ENCODE measurements at places on chromosomes 4 and X.

- DNase-seq = no peak
Observed at GRCh38 chr4:112322866-112323265, 25.7 kb downstream of the ALPK1 start.

DNA sequence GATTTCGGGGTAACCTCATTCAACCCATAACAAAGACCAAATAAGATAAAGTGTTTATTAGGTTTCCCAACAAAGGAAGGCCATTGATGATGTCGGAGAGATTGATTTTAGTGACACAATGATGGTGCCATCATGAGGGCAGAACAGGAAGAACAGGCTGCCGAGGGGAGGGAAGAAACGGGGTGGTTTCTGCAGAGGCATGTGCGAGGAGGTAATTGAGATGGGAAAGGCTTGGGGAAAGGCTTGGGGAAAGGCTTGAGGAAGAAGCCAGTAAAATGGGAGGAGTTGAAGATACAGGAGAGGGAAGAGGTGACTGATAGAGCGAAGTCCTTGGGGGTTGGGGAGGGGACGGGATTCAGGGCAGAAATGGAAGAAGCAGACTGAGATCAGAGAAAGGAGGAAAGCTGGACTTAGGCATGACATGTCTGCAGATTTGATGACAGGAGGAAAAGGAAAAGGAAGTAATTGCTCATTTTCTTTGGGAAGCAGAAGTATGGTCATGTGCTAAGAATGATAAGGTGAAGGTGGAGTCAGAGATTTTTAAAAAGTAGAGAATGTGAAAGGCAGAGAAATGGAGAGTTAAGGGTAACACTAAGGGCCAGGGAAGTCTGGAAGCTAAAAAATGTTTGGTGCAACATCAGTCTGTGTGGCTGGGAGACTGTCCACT lies 6.0 kb downstream of the HPSE start:
- DNase-seq = no peak

DNA sequence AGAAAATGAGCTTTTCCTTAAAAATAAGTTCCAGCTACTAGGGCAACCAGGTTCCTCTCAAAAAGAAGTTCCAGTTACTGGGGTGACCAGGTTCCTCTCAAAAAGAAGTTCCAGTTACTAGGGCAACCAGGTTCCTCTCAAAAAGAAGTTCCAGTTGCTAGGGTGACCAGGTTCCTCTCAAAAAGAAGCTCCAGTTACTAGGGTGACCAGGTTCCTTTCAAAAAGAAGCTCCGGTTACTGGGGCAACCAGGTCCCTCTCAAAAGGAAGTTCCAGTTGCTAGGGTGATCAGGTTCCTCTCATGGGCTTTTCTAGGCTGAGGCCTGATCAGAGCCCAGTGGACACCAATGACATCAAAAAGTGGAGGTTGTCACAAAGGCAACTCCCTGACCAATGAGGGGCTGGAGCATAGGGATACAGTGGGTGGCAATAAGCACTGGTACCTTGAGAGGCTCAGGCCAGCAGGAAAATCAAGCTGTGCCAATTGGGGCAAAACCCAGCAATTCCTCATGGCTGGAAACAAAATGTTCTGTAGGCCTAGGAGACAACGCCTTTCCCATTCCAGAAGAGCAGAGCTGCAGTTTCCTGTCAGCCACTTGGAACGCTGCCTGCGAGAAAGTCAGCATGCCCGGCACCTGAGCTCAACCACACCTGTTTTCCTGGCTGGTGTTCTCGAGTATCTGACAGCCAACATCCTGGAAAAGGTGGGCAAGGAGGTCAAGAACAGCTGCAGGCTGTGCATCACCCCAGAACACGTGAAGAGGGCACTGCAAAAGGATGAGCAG lies 12.3 kb upstream of the SYTL5 start:
- no peak for DNase-seq

- no peak for DNase-seq
Observed at GRCh38 chr4:150591904-150592303, 10.0 kb downstream of the MAB21L2 start.

GRCh38 chr4:117577686-117578311 lies 456.5 kb upstream of the NDST3 start:
- no peak for DNase-seq

- no peak for DNase-seq
Observed at GRCh38 chr4:37220685-37221084, 23.9 kb upstream of the NWD2 start.

DNA sequence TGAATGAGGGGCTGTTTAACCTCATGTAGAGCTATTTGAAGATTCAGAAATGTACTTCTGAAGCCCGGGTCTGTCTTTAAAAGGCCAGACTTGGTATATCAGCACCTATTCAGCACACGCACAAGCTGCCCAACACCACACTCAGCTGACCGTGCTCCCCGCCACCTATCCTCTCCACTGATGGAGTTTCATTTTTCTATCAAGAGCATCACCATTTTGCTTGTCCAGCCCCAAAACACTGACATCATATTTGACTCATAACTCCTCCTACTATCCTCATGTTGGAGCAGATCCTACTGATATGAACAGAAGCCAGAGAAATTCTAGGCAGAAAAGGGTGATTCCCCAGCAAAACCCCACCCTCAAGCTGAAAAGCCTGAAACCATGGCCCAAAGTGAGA lies 100.3 kb downstream of the SORBS2 start:
- DNase-seq = no peak

DNA sequence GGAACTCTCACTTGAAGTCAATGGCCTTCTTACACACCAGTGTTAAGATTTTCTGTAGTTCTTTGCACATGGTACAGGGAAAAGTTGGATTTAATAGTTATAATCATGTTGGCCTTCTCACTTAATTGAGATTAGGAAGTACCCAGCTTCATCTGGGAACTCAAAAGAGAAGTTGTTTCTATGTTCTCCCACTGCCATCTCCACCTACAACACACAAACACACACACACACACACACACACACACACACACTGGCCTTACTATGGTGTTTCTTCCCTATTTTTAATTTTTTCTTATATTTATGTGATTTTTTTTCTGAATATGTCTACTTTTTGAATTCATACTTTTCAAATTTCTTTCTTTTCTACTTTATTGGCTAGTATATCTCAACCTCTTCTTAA lies 10.0 kb upstream of the CHIC2 start:
- DNase-seq = no peak

GRCh38 chr4:9703391-9703790 lies 78.0 kb upstream of the DRD5 start:
- peak; percentile 81 for DNase-seq

GRCh38 chr4:61786211-61786610 lies 586.1 kb downstream of the ADGRL3 start:
- DNase-seq = no peak

DNA sequence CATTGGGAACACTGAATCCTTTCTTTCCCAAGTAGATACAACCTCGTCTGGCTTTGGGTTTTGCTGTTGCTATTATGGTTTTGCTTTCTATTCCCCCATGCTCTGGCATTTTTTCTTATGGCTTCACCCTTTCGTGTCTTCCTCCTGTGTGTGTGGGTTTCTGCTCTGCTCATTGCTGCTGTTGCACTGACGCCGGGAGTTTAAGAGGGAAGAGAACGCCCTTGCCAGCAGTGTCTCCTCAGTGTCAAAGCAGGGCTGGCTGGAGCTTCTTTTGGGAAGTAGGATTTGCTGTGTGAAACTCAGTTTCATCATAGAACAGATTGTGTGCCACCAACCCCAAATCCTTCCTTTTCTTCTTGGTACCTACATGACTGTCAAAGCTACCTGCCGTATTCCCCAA lies 63.7 kb downstream of the CLDN22 start:
- DNase-seq = no peak

DNA sequence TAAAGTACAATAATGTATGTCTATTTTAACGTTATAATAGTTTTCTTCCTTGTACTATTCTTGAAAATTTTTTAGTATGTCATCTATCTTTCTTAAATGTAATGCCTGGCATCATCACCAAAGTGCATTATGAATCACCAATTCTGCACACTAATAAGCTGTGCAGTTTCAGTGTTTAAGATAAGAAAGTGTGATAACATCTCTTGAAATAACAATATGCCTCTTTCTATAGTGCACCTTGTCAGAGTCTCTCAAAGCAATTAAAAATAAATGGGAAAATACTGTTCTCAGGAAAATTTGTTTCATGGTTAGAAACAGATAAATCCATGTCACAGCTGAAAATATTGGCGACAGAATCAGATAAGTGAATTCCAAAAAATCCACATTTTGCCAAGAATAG lies 457.4 kb upstream of the PCDH10 start:
- no peak for DNase-seq

- DNase-seq = no peak
Observed at GRCh38 chrX:18888281-18888680, 95.6 kb downstream of the PHKA2 start.

DNA sequence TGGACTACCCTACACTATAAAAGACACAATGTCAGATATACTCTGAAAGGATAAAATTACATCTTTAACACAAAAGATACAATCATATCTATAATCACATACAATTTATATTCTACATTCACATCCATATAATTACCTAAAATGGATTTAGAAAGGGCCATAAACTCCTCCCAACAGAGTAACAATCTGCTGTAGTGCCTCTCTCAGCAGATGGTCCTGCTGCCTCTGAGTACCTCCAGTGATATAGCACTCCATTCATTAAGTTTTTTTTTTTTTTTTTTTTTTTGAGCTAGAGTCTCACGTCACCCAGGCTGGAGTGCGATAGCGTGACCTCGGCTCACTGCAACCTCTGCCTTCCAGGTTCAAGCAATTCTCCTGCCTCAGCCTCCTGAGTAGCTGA lies 7.4 kb downstream of the ANKRD37 start:
- no peak for DNase-seq

- DNase-seq = no peak
Observed at GRCh38 chrX:2828344-2828958, at the start of gene GYG2. Gene GYG2 (plus strand): TSS chrX:2828930. CDS start chrX:2830189, 1,259 bp downstream.

- DNase-seq = no peak
Observed at GRCh38 chr4:31539284-31540069, 819.3 kb downstream of the PCDH7 start.

- no peak for DNase-seq
Observed at GRCh38 chrX:155544881-155545280, 67.9 kb downstream of the TMLHE start.

DNA sequence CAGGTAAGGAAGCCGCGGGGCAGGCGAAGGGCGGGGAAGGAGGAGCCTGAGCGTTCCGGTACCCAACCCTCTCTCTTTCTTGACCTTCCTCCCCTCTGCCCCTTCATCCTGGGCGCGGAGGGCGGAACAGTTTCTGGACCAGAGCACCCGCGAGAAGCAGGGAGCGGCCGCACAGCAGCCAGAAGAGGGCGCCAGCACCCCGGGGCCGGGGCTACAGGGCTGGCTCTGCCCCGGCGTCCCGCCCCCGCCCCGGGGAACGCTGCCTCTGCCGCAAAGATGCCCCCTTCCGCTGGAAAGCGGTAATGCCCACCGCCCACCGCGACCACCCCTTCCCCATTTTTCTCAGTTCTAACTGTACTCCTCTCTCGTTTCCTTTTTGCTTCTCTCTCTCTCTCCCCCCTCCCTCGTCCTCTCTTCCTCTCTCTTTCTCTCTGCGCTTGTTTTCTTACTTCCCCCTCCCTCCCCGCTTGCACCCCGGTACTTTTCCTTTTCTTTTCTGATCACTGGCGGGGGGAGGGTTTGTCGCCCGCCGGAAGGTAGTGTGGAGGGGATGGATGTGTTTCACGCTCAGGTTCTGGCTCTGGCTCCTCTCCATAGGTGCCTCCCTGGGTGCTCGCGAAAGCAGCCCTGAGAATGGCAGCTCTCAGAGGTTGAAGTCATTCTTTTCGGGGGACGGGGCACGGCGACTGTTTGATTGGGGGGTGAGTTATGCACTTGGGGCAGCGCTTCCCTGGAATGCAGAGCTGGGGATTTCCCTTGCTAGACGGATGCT lies 13.1 kb upstream of the PRDM8 start:
- peak; percentile 96 for DNase-seq

- DNase-seq = no peak
Observed at GRCh38 chr4:8301851-8302730, 32.5 kb downstream of the HTRA3 start.

DNA sequence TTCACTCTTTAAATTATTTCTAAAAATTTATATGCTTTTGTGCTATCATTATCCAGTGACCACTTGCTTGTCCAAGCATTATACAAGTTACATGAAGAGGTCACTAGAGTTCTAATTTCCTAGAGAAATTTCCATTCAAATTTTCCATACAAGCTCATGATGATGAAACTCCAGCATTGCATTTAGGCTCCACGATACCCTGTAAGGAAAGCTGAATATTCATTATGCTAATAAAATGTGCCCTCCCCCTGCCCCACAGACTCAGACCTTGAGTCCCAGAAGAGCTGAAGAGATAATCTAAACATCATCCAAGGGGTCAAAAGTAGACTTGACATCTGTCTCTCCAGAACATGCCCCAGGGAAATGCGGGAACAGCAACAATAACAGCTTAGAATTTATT lies 19.6 kb upstream of the FAM156A start:
- no peak for DNase-seq

GRCh38 chr4:38979081-38979480 lies 53.1 kb downstream of the TMEM156 start:
- DNase-seq = no peak

DNA sequence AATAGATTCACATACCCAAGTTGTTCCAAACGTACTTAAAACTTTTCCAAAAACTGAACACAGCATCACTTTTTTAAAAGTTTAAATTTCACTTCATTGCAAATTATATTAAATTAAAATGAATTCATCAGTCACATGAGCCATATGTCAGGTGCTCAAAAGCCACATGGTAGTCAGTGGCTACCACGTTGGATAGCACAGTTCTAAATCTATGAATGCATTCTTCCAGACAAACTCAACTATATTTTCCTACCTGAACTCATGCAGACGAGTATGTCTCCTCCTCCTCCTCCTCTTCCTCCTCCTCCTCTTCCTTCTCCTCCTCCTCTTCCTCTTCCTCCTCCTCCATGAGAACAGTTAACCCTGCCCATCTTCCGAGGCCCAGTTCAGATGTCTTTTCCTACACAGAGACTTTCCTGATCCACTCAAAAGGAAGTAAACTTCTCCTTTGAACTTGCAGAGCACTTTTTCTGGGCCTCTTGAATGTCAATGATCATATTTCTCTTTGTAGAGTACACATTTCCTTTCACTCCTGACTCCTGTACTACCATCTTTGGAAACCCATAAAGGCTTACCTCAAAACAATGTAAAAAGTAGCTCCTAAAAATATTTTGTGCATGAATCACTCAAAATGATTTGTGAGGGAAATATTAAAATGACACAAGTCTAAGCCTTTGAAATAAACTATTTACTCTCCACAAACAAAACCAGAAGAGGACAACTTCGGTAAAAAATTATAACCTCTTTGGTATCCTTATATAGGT lies 172.6 kb downstream of the AMELX start:
- no peak for DNase-seq

GRCh38 chr4:82623121-82623683 lies 61.4 kb upstream of the TMEM150C start:
- DNase-seq = no peak

All from activated CD4-positive, alpha-beta T cell treated with anti-CD3 and anti-CD28 coated beads, Interleukin-2, amount 50 U/mL, for 16 hours (primary cell).